ENCODE measurements at places on chromosomes 7 and 10. TPM values are rescaled to one million over a fixed set of nuclear protein-coding genes. Genes with fewer than 3 reads are reported as not detected.

- H3K4me1 ChIP-seq: no peaks in the 10 kb centered on the region
- H3K27me3 ChIP-seq: peaks cover 3% of the 10 kb centered on the region
- no peak overlapping the region for H3K27ac ChIP-seq
- no peak for DNase-seq
- no peaks in the 10 kb centered on the region for H3K36me3 ChIP-seq
Observed at GRCh38 chr7:50473531-50473930, 23.4 kb upstream of the FIGNL1 start.

DNA sequence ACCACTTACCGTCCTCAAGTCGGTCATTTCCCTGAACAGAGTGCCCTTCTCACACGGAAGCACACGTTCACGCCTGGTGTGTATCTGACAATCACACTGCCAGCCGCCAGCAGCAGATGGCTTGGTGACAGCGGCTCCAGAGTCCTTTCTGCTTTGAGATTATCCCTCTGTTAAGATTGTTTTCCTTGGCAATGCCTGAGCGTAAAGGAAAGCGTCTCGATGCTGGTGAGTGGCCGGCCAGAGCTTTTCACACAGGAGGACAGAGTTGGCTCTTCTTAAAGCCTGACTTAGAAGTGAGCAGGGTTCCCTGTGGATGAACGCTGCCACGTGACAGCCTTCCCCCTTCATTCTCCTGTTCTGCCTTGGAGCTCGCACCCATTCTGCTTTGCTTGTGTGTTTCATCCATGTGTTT is 22.1 kb upstream of the PRKAR1B start:
- H3K27ac ChIP-seq: no peak overlapping the region
- H3K27me3 ChIP-seq: no peaks in the 10 kb centered on the region
- peaks cover 3% of the 10 kb centered on the region for H3K36me3 ChIP-seq
- no peak overlapping the region for H3K4me3 ChIP-seq
- no peak for DNase-seq
- H3K4me1 ChIP-seq: no peaks in the 10 kb centered on the region

- DNase-seq: no peak
- no peaks in the 10 kb centered on the region for H3K36me3 ChIP-seq
- H3K27ac ChIP-seq: no peak overlapping the region
- H3K4me1 ChIP-seq: peaks cover 20% of the 10 kb centered on the region
- H3K27me3 ChIP-seq: no peaks in the 10 kb centered on the region
Observed at GRCh38 chr7:37832194-37832593, 16.2 kb upstream of the NME8 start.

DNA sequence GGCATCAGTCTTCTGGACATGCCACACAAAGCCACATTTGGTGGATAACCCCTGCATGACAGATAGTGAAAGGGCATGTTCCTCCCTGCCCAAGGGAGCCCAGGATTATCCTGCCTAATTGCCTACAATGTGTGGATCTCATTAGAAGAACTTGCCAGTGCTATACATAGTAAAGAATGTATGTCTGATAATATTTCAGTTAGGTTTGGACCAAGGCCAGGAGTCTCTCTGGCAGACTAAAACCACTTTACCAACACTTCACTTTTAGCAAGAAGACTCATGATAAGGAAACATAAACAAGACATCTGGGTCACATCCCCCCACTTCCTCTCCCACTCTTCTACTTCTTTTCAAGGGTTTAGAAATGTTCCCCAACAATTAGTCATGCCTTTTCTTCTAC is 196.7 kb downstream of the MTERF1 start:
- no peaks in the 10 kb centered on the region for H3K4me1 ChIP-seq
- H3K36me3 ChIP-seq: no peaks in the 10 kb centered on the region
- H3K27ac ChIP-seq: no peak overlapping the region
- no peak overlapping the region for H3K4me3 ChIP-seq

- peaks cover under 1% of the 10 kb centered on the region for H3K4me1 ChIP-seq
- DNase-seq: no peak
- peaks cover 2% of the 10 kb centered on the region for H3K27me3 ChIP-seq
- H3K36me3 ChIP-seq: no peaks in the 10 kb centered on the region
- H3K27ac ChIP-seq: no peak overlapping the region
Observed at GRCh38 chr10:114754445-114755320, 66.9 kb upstream of the FHIP2A start.

GRCh38 chr7:45196374-45196773 is 38.8 kb downstream of the RAMP3 start:
- H3K27me3 ChIP-seq: peaks cover 9% of the 10 kb centered on the region
- no peak overlapping the region for H3K27ac ChIP-seq
- H3K4me3 ChIP-seq: no peak overlapping the region
- no peaks in the 10 kb centered on the region for H3K36me3 ChIP-seq
- no peaks in the 10 kb centered on the region for H3K4me1 ChIP-seq

- no peak overlapping the region for H3K27ac ChIP-seq
- peaks cover 4% of the 10 kb centered on the region for H3K27me3 ChIP-seq
- no peaks in the 10 kb centered on the region for H3K36me3 ChIP-seq
- peak overlapping the region; percentile 95 for H3K4me3 ChIP-seq
- no peak for DNase-seq
Observed at GRCh38 chr10:114305521-114305925, 66.5 kb downstream of the VWA2 start.

- no peak overlapping the region for H3K4me3 ChIP-seq
- no peaks in the 10 kb centered on the region for H3K4me1 ChIP-seq
- no peaks in the 10 kb centered on the region for H3K36me3 ChIP-seq
- peaks cover 2% of the 10 kb centered on the region for H3K27me3 ChIP-seq
Observed at GRCh38 chr10:9331583-9332008, 1277.1 kb downstream of the GATA3 start.

GRCh38 chr7:10708447-10708846 is 265.2 kb upstream of the PHF14 start:
- H3K27ac ChIP-seq: no peak overlapping the region
- no peaks in the 10 kb centered on the region for H3K27me3 ChIP-seq
- peak; percentile 3 for DNase-seq

DNA sequence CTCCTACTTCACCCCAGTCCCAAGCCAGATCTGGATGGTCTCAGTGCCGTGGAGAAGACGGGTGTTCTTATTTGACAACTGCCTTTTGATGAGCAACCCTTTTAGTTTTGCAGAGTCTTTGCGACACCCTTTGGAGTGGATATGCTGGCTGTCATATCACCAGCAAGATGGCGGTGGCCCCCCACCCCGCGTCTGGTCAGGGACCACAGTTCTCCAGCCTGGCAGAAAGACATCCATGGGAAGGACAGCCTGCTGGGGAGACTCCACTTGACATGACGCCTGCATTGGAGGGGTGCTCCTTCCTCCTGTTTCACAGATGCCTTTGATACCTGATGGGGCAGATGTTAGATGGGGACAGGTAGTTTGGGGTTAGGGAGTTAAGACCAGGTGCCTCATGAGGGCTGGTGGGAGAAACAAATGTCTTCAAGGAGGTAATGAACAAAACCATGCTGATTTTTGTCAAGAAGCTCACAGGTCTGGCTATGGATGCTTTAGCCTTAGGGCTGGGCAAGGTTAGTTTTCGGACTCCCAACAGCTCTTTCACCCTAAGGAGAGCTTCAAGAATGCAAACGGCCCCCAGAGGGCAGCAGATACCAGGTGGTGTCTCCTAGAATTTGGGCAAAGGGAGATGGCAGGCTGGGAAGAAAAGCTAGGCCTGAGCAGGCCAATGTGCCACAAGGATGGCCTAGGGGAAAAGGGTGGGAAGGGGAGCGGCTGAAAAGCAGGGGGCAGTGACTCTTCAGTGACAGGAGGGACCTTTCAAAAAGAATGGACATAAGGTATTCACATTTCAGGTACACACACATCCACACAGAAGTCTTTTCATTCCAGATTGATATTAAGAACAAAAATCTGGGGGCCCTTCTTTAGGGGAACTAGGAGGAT is 95.2 kb downstream of the CLEC2L start:
- no peaks in the 10 kb centered on the region for H3K4me1 ChIP-seq
- no peak for DNase-seq
- H3K27ac ChIP-seq: peak overlapping the region; percentile 44
- peaks cover 31% of the 10 kb centered on the region for H3K36me3 ChIP-seq
- H3K4me3 ChIP-seq: no peak overlapping the region

GRCh38 chr7:92331508-92331907 is 85.7 kb downstream of the ANKIB1 start:
- no peaks in the 10 kb centered on the region for H3K27me3 ChIP-seq
- H3K4me3 ChIP-seq: no peak overlapping the region
- peaks cover 34% of the 10 kb centered on the region for H3K36me3 ChIP-seq
- H3K27ac ChIP-seq: no peak overlapping the region
- DNase-seq: no peak
- H3K4me1 ChIP-seq: peaks cover 4% of the 10 kb centered on the region

- no peaks in the 10 kb centered on the region for H3K27me3 ChIP-seq
- no peak for DNase-seq
- H3K4me3 ChIP-seq: no peak overlapping the region
- H3K36me3 ChIP-seq: no peaks in the 10 kb centered on the region
- no peak overlapping the region for H3K27ac ChIP-seq
Observed at GRCh38 chr7:82325416-82325815, 118.2 kb downstream of the CACNA2D1 start.

- no peak for DNase-seq
- H3K36me3 ChIP-seq: no peaks in the 10 kb centered on the region
- H3K4me3 ChIP-seq: no peak overlapping the region
- H3K4me1 ChIP-seq: peaks cover 9% of the 10 kb centered on the region
Observed at GRCh38 chr10:113027574-113028455, 77.8 kb downstream of the TCF7L2 start.

GRCh38 chr10:45224219-45224841 is 91.1 kb downstream of the OR13A1 start:
- no peak overlapping the region for H3K4me3 ChIP-seq
- H3K27me3 ChIP-seq: peaks cover 9% of the 10 kb centered on the region
- no peak overlapping the region for H3K27ac ChIP-seq
- peaks cover 2% of the 10 kb centered on the region for H3K36me3 ChIP-seq
- H3K4me1 ChIP-seq: no peaks in the 10 kb centered on the region
- DNase-seq: no peak

- H3K4me1 ChIP-seq: peaks cover 13% of the 10 kb centered on the region
- H3K27ac ChIP-seq: no peak overlapping the region
- H3K27me3 ChIP-seq: peaks cover 2% of the 10 kb centered on the region
- H3K36me3 ChIP-seq: peaks cover 8% of the 10 kb centered on the region
- DNase-seq: no peak
- H3K4me3 ChIP-seq: no peak overlapping the region
Observed at GRCh38 chr10:210297-210696, 75.0 kb downstream of the ZMYND11 start.

DNA sequence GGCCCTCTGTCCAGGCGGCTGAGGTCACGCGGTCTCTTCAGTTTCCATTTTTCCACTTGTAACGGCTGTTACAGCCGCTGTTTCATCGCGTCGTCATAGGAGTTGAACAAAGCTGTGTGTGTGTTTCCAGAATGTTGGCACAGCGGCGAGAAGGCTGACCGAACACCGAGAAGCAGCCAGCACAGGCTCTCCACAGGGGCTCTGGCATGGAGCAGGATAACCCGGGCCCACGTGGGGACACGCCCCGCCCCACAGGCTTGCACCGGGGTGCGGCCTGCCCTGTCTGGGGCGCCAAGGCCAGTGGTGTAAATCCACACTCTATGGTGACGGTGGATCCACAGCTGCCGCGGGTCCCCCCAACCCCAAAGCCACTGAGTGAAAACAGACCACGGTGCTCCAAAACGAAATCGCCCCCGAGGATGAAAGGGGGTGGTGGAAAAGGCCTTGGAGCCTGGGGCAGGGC is 448.2 kb downstream of the DNAJB6 start:
- no peak overlapping the region for H3K27ac ChIP-seq
- H3K4me3 ChIP-seq: no peak overlapping the region
- H3K36me3 ChIP-seq: no peaks in the 10 kb centered on the region
- H3K4me1 ChIP-seq: no peaks in the 10 kb centered on the region

- H3K4me1 ChIP-seq: no peaks in the 10 kb centered on the region
- H3K27me3 ChIP-seq: no peaks in the 10 kb centered on the region
- H3K36me3 ChIP-seq: no peaks in the 10 kb centered on the region
- no peak for DNase-seq
- H3K27ac ChIP-seq: no peak overlapping the region
- H3K4me3 ChIP-seq: no peak overlapping the region
Observed at GRCh38 chr7:17440831-17441230, 142.4 kb downstream of the AHR start.

DNA sequence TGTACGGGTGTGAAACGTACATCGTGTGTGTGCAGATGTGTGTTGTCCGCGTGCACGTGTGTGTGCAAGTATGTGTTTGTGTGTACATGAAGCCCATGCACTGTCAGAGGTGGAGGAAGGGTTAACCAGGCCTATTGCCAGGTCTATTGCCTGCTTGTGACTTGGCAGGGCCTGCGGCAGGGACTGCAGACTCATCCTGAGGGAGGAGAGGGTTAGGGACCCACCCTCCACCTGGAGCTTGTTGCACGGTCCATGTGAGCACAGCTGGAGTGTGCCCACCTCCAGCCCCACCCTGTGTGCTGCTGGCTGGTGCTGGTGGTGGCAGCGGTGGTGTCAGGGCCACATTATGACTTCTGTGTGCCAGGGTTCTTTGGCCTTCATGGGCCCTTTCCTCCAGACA is 7.1 kb upstream of the AQP1 start:
- H3K4me3 ChIP-seq: no peak overlapping the region
- DNase-seq: no peak
- H3K27ac ChIP-seq: no peak overlapping the region
- no peaks in the 10 kb centered on the region for H3K36me3 ChIP-seq

GRCh38 chr10:1738950-1739349 is 1.6 kb upstream of the ADARB2 start:
- H3K4me3 ChIP-seq: no peak overlapping the region
- DNase-seq: no peak
- no peaks in the 10 kb centered on the region for H3K36me3 ChIP-seq
- H3K27ac ChIP-seq: no peak overlapping the region

DNA sequence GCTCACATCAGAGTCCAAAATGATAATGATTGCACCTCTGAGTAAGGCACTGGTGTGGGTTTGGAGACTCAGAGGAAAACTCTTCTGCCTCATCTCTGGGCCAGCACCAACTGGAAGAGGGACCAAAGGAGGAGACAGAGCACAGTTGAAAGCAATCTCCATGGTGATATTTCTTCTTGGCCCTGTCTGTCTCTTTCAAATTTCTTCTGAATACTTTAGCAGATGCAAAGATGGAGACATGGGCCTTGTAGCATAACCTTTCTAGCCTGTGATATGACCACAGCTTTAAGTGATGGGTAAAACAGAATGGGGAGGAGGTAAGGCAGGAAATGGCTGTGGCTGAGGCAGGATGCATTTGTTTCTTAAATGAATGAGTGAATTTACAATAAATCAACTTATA is 12.2 kb upstream of the GIMAP7 start:
- no peaks in the 10 kb centered on the region for H3K27me3 ChIP-seq
- H3K36me3 ChIP-seq: peaks cover 22% of the 10 kb centered on the region
- DNase-seq: peak; percentile 35
- H3K27ac ChIP-seq: peak overlapping the region; percentile 83
- peak overlapping the region; percentile 80 for H3K4me3 ChIP-seq

- H3K36me3 ChIP-seq: no peaks in the 10 kb centered on the region
- no peak overlapping the region for H3K27ac ChIP-seq
- DNase-seq: no peak
- no peaks in the 10 kb centered on the region for H3K27me3 ChIP-seq
Observed at GRCh38 chr10:63528084-63528744, 7.0 kb downstream of the REEP3 start.

Gene HOXA9
- 3.1 TPM for polyA plus RNA-seq

Gene ELFN1
- polyA plus RNA-seq: 0.08 TPM

Gene STEAP1
- polyA plus RNA-seq: not detected

Gene CALCR
- polyA plus RNA-seq: not detected

Gene CCL26
- not detected for polyA plus RNA-seq

Gene ELAPOR2
- 13.9 TPM for polyA plus RNA-seq

Gene PNLIP
- not detected for polyA plus RNA-seq

Gene TDRD1
- polyA plus RNA-seq: not detected

Gene CFTR
- polyA plus RNA-seq: not detected

Gene PLEKHS1
- not detected for polyA plus RNA-seq

Gene FAM13C
- not detected for polyA plus RNA-seq

Gene TSPAN15
- not detected for polyA plus RNA-seq

Gene C10orf62
- polyA plus RNA-seq: not detected

Gene MRM2
- 47.2 TPM for polyA plus RNA-seq

Gene PTPRN2
- 2.2 TPM for polyA plus RNA-seq

Gene ERVW-1
- not detected for polyA plus RNA-seq

Gene TBXAS1
- polyA plus RNA-seq: 93.3 TPM
